ENCODE measurements at places on chromosomes 11 and 22.

DNA sequence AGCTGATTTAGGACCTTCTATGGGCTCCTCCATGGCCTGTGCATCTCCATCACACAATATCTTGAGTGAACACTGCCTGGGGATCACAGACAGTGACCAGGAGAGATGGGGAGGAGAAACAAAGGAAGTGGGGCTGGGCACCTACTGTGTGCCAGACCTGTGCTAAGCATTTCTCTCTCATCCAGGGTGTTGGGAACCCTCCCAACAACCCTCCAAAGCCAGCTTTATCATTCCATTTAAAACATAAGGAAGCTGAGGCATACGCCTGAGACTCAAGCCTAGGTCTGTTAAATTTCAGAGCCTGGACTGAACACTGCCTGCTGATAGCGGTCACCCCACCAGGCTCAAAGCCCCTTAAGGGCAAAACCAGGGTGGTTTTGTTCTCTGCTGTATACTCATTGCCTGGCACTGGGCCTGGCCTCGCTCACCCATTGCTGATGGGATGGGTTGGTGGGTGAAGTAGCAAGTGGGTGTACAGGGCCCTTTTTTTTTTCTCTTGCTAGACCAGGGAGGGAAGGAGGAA lies 130.1 kb downstream of the MN1 start:
- DNase-seq = no peak

DNA sequence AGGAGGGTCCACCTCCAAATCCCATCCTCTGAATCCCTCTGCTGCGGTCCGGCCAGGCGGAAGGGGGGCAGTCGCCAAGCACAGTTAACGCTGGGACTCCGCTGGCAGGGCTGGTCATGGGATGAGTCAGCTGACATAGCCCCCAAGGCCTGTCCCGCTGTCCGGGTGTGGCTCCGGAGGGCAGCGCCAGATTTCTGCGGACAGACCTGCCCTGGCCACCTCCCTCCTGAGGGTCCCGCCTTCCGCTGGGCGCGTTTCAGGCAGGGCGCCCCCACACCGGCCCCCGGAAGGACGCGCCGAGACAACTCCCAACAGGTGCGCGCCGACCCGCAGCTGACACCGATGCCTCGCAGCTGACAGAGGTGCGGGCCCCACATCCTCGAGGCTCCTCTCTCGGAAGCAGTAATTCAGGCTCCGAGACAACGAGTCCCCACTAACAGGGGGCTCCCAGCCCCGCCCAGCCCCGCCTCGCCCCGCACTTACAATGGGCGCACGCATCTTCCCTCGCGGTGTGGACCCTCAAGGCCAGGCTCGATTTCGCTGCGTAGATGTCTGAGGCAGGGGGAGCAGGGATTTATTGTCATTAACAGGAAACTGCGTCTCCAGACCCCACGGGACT lies 607 bp downstream of the PLAAT3 start:
- peak; percentile 14 for DNase-seq

DNA sequence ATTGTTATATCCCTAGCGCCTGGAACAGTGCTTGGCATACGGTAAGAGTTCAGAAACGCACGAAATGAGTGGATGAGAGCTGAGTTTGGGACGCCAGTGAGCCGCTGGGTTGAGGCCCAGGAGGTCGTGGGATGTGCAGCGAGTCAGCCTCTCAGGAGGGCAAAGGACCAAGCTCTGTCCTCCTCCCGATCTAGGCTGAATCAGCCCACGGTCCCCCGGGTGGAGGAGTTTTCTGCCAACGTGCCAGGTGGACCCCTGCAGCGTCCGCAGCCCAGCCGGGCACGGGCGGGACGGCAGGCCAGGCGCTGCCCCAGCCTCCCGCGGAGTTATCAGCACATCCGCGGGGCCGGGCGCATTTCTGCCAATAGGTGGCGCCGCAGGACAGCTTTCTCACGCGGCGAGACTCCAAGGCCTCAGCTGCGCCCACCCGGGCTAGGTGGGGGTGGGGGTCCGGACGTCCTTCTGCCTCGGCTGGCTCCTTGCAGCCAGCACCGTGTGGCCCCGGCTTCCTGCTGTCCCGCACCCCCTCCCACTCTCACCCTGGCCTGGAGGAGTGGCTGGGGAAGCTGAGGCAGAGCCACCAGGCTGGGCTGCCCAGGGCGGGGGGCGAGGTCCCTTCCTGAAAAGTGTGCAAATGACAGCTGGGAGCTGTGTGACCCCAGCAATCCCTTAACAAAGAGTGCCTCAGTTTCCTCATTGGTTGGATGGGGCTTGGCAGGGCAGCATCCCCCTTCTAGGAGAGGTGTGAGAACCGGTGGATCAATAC lies 2.2 kb upstream of the RPS19BP1 start:
- peak; percentile 67 for DNase-seq

- no peak for DNase-seq
Observed at GRCh38 chr11:80163011-80163410, 722.2 kb upstream of the TENM4 start.

DNA sequence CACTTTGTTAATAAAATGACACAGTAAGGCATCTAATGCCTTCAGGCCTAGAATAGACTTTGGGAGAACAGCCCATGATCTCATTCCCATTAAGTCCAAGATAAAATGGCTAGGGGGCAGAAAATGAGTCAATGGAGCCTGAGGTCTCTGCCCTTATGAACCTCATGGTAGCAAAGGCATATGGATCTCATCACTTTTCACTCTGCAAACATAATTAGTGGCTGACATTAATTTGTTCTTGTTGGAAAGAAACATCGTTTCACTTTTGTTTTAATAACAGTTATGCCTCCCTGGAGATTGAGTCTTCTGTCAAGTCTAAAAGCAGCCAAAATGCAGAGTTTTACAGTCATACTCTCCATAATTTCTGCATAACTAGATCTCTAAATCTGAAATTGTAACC lies 111.8 kb upstream of the API5 start:
- no peak for DNase-seq

DNA sequence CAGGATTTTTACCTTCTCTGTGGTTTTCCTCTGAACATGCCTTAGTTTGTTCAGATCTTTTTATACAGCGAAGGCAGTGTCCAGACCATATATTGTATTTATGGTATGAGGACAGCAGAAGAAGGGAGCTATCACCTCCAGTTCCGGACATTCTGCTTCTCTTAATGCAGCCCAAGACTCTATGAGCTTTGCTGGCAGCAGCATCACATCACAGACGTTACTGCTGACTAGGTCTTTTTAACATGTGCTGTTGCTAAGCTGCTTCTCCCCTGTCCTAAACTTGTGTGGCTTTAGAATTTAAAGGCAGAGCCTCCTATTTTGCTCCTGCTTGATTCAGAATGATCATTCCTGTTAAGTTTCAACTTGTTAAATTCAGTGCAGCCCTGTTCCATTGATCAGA lies 13.4 kb downstream of the MICAL2 start:
- DNase-seq = no peak

DNA sequence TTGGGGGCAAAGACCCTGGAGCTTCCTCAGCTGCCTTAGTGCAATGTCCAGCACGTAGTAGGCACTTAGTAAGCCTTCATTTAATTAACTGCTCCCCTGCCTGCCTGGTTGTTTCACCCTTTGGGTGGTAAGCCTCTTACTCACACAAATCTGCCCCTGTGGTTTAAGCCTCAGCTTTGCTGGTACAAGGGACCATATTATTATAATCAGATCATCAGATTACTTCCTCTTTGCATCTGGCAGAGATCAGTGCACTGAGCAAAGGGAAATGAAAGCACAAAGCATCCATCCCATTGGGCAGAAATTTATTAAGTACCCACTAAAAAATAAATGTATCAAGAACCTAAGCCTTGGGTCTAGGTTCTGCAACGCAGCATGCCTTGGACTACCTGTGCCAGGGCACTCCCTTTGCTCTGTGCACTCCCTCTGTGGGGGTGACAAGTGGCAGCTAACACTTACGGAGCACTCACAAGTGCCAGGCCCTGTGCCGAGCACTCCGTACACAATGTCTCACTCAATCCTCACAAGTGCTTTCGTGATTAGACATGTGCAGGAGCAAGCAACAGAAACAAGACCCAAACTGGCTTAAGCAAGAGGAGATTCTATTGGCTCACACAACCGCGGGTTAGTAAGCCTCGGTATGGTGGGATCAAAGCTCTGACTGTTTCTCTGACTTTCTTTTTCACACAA lies 34.9 kb upstream of the DAGLA start:
- no peak for DNase-seq

- no peak for DNase-seq
Observed at GRCh38 chr11:61059260-61059752, 43.0 kb upstream of the CD5 start.

DNA sequence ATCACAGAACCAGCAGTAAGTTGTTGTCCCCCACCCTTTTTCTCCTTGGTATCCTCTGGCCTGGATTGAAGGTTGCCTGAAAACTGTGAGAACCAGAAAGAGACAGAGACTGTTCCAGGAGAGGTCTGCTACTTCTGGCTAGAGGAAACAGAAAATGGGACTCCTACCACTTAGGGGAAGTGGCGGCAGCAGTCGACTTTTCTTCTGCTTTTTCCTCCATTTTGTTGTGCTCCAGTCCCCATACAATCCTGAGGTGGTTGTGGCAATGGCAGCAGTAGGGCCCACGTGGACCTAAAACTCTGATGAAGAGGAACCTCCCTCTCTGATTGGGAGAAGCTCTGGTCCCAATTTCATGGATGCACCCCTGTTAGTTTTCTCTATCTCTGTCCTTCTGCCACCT lies 76.0 kb upstream of the SORL1 start:
- DNase-seq = no peak

GRCh38 chr22:38316364-38317121 lies 690 bp downstream of the CSNK1E start:
- peak; percentile 41 for DNase-seq

DNA sequence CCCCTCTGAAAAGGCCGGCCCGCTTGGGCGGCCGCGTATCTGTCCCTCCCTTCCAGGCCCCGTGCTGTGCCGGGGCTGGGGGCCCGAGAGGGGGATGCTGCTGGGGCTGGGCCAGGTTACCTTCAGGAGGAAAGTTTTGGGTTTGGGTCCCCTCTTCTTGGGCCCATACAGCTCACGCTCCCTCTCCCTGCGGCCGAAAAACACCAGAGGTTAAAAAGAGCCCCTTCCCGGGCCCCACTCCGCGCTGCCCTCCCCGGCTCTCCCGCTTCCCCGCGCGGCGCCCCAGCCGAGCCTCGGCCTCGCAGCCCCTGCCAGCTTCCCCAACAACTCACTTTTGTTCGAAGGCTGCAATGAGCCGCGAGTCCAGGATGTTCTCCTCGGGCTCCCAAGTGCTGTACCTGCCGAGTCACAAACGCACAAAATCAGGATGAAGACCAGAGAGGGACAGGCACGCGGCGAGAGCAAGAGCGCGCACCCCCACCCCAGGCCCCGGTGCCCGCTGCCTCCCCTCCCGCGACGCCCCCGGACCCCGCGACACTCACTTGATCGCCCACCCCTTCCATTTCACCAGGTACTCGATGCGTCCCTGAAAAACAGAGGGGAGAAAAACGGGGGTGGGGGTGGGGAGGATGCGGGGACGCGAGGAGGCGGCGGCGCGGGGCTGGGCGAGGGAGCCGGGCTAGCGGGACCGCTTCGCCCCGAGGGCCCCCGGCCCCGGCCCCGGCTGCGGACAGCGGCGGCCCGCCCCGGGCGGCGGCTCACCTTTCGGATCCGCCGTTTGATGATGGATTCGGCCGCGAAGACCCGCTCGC lies 450 bp downstream of the CBX6 start:
- DNase-seq = no peak

GRCh38 chr11:118763041-118763440 lies 27.9 kb downstream of the DDX6 start:
- DNase-seq = no peak

GRCh38 chr11:68425866-68426380 lies 34.6 kb upstream of the PPP6R3 start:
- no peak for DNase-seq

- DNase-seq = no peak
Observed at GRCh38 chr11:14081581-14082231, 119.2 kb downstream of the SPON1 start.

GRCh38 chr11:1449490-1450243 lies 36.9 kb downstream of the MOB2 start:
- no peak for DNase-seq

- no peak for DNase-seq
Observed at GRCh38 chr11:125892071-125892470, 4.6 kb downstream of the HYLS1 start.

- no peak for DNase-seq
Observed at GRCh38 chr11:101706541-101706940, 122.7 kb upstream of the TRPC6 start.

DNA sequence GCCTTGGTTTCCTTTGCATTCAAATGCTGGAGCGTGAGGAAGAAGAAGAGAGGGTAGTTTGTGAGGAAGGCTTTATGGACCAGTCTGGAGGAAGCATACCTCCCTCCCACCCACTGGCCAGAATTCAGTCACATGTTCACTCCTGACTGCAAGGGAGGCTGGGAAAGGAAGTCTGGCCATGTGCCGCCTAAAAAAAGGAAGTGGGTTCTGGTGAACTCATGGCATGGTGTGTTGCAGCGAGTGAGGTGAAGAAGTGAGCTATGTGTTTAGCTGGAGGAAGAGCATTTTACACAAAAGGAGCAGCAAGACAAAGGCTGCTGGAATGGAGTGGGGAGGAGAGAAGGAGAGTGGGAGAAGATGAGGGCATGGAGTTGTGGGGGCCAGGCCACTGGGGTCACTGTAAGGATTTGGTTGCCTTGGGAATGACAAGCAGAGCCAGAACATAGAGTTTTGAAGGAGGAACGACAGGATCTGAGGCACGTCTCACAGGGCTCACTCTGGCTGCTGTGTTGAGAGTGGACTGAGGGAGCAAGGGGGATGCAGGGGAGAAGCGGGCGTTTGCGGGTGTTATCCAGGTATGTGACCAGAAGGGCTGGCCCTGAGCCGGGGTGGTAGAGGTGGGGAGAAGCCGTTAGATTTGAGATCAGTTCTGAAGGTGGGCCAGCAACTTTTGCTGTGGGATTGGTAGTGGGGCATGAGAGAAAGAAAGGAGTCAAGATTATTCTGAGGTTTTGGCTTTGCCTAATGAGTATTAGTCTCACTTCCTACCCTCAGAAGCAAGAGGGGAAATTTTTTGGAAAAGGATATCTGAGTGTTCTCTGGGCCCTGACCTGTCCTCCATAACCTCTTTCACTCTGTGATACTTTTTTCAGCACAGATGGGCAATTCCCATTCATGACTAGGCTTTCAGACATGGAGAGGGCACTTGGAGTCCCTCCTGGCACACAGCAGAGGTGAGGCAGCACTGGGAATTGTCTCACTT lies 26.4 kb downstream of the BMAL1 start:
- DNase-seq = no peak

- no peak for DNase-seq
Observed at GRCh38 chr11:132139181-132139580, 768.8 kb downstream of the NTM start.

GRCh38 chr11:73317373-73317772 lies 9.3 kb downstream of the ARHGEF17 start:
- DNase-seq = no peak

- no peak for DNase-seq
Observed at GRCh38 chr11:134579724-134580609, 167.9 kb upstream of the B3GAT1 start.

Data from activated CD4-positive, alpha-beta T cell treated with anti-CD3 and anti-CD28 coated beads for 1 hour (primary cell).